GM23248 (cell line): ENCODE measurements at places on chromosomes 11 and 22. TPM values are rescaled to one million over a fixed set of nuclear protein-coding genes. Genes with fewer than 3 reads are reported as not detected.

The P2RY6 gene
- 0.76 TPM in 1 of 2 replicates, not detected in the other for total RNA-seq

DNA sequence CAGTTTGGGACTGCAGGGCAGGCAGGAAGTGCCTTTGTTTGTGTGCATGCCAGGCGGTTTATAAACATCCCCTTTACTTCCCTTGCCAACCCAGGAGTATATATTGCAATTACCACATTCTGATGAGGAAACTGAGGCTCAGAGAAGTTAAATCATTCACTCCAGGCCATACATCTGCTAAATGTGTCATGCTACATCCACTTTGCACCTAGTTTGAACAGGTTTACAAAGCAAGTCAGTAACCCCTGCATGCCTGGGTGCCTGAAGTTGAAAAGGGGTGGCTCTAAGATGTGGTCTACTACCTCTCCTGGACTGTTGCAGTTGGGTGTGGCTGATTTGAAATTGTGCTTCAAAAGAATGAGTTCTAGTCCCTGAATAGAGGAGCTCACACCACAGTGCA lies 23.6 kb downstream of the FLI1 start:
- no peak for DNase-seq

- no peak for DNase-seq
Observed at GRCh38 chr22:24730864-24731263, 43.7 kb downstream of the PIWIL3 start.

DNA sequence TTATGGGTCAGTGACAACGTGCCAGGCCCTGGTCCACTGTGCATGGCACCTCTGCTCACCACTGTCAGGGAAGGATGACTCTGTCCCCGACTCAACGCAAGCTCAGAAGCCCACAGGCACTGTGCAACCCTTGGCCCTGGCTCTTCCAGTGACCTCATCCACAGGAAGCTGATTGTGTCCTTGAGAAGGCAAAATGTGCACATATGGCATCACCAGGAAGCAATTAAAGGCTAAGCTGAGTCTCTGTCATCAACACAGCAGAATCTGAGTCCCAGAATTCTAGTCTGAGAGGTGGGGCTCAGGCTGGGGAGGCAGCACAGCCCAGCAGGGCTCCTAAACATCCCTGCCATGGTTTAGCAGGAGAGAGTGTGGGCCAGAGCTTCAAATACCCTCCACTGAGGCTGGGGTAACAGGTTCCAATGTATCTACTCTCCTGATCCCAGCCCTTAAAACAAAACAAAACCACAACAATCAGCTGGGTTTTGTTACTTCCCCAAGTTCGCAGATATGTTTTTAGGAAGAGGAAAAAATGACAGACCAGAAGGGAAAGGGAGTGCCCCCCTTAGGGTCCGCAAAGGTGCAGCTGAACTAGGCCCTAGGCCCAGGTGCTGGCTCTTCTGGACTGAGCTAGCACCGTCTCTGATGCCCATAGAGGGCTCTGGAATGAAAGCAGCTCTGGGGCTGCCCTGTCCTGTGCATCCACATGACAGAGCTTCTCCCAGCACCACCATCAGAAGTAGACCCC lies 33.5 kb upstream of the GNAZ start:
- DNase-seq, result peak; percentile 87

DNA sequence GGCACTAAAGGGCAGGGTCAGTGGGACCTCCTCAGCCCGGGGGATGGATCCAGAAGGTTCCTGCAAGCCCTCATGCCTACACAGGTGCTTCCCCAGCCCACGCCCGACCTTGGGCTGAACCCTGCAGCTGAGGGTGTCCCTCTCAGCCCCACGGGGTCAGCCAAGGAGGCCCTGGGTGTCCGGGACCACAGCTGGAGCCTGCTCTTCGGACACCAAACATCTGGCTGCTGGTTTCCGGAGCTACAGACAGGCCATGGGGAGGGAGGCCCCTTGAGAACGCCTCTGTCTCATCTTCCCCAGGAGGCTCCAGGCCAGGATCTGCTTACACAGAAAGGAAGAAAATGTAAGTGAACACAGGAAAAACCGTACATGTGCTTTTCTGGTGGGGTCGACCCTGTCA lies 355.7 kb downstream of the MN1 start:
- DNase-seq, result no peak

GRCh38 chr11:36711104-36711825 lies 113.2 kb upstream of the RAG2 start:
- DNase-seq, result peak; percentile 1

DNA sequence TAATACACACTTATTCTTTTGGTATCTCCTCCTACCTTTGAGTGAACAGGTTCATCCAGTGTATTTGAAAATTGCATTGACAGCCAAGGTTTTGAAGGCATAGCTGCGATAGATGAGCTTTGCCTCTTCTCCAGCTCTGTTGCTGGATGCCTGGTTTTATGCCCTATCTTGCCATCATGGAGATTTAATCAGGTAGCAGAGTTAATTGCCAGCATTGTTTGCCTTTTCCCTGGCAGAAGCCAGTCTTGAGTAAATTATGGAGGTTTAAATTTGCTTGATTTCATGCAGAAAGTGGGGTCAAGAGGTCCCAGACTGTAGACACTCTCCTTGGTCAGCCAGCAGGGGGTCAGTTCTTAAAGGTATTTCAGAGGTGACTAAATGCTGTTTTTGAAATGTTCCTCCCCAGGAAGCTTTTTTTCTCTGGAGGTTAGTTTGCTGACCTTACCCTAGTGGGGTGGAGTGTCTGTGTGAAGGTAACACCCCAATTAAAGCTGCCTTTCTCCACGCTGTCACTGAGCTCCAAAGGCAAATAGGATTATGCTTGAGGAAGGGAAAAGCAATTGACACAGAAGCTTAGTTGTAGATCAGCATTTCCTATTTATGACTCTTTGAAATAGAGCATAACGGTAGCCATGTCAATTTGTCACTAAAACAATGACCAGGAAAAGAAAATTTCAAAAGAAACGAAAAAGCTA lies 96.0 kb downstream of the EXT2 start:
- no peak for DNase-seq

DNA sequence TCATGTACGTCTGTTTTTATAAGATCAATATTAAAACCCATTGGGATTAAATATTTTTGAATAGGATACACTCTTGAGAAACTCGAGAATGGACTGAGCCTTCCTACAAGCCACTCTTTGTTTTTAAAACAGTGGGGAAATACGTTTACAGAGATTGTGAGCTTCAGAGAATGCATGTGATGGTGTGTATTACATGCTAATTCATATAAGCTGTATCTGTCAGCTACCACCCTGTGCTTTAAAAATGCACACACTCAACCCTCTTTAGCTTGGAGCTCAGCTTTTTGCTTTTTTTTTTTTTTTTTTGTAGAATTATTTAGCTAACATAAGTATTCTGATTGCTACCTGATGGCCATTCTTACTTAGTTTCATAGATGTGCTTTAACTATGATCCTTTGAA lies 46.3 kb upstream of the ASPHD2 start:
- no peak for DNase-seq

GRCh38 chr11:1730059-1730629 lies 20.3 kb downstream of the IFITM10 start:
- no peak for DNase-seq

The MRGPRX3 gene
- total RNA-seq, result not detected in 2 replicates

The PHETA2 gene
- total RNA-seq, result 36.7 and 38.6 TPM in 2 replicates

DNA sequence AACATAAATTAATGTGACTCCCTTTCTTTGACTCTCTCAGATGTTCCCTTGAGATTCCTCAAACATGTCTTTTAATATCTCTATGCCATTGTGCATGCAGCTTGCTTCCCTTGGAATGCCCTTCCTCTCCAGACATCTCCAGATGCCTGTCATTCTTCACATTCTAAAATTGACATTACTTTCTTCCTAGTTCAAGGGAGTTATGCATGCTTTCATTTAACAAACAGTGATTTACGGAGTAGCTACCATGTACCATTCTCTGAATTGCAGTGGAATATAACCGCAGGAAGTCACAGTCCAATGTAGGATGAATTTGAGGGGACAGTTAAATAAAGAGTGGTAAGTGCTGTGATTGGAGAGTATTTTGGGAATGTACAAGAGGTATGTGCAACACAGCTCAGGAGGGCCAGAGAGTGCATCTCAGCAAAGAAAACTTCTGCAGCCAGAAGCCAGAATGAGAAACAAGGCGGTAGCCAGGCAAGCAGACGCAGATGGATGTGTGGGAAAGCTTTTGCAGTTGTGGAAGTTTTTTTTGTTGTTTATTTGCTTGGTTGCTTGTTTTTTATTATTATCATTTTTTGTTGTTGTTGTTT lies 18.7 kb downstream of the MMP10 start:
- DNase-seq, result peak; percentile 20

The PLAAT4 gene
- total RNA-seq, result 0.65 and 3.2 TPM in 2 replicates

GRCh38 chr11:94400050-94400449 lies 1.2 kb downstream of the GPR83 start:
- no peak for DNase-seq

DNA sequence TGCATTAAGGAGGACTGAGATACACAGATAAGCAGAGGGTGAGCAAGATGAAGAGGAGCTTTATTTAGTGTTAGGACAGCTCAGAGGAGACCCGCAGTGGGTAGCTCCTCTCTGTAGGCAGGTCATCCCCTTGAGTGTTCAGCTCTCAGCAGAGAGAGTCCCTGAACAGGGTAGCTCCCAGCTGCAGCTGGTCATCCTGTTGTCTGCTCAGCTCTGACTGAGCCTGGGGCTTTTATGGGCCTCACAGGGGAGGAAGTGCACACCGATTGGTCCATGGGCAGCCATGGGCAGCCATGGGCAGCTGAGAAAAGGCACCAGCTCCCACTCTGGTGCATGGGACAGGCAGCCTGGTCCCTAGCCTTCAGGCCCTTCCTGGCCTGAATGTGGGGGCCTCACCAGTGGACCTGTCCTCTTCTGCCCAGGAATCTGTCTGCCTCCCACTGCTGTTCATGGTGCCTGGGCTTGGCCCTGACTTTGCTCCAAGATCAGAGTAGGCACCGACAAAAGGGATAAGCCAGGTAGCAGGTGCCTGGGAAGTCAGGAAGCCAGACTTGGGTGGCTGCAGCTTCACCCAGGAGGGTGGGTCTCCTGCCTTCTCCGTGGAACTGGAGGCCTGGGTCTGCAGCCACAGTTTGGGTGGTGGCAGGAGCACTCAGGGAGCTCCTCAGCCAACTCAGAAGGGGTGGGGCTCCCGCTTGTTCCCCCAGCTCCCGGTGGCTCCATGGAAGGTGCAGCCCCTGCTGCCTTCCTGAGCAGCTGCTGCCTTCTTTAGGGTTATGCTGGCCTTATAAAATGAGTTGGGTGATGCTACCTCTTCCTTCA lies 54.7 kb downstream of the MYEOV start:
- DNase-seq, result no peak

The BATF2 gene
- total RNA-seq, result 4.0 TPM in 1 of 2 replicates, not detected in the other

- no peak for DNase-seq
Observed at GRCh38 chr11:67376873-67377808, 3.7 kb upstream of the CLCF1 start.

DNA sequence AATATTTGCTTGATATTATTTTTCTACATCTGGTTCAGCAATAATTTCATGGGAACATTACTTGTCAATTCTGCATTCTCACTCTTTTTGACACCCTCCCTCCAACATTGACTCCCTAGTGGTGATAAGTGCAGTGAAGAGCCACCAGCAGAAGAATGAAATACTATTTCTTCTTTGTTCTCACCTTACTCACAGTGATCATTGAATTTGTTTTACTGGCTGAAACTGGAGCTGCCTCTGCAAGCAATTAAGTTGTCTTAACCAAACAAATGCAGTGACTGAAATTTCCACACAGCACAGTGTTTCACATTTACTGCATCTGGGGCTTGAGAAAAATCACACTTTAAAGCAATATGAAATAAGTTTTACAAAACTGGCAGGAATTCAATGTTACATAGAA lies 189.8 kb downstream of the JRKL start:
- DNase-seq, result no peak

- DNase-seq, result no peak
Observed at GRCh38 chr11:93729129-93729616, 12.1 kb downstream of the TAF1D start.

GRCh38 chr11:73652856-73653559 lies 6.6 kb downstream of the PLEKHB1 start:
- DNase-seq, result no peak

- DNase-seq, result peak; percentile 87
Observed at GRCh38 chr22:45211848-45212247, 28.8 kb downstream of the KIAA0930 start.

- DNase-seq, result no peak
Observed at GRCh38 chr11:65952052-65952521, 6.8 kb downstream of the TSGA10IP start.

- DNase-seq, result no peak
Observed at GRCh38 chr11:17415523-17416104, 27.2 kb upstream of the KCNJ11 start.
